ENCODE measurements at places on chromosomes 1 and 21. TPM values are rescaled to one million over a fixed set of nuclear protein-coding genes. Genes with fewer than 3 reads are reported as not detected.
A peak's percentile ranks its signal among the peaks of the same experiment; 100 is the strongest.

C21orf91 gene
- 21.1 TPM for total RNA-seq

LHX8 gene
- total RNA-seq, result not detected

BEND5 gene
- 5.9 TPM for total RNA-seq

TNFAIP8L2 gene
- not detected for total RNA-seq

ZNF496 gene
- 33.5 TPM for total RNA-seq

ITLN1 gene
- not detected for total RNA-seq

- no peak overlapping the region for H3K4me3 ChIP-seq
- H3K36me3 ChIP-seq, result no peaks in the 10 kb centered on the region
- H3K27ac ChIP-seq, result no peak overlapping the region
- peaks cover 8% of the 10 kb centered on the region for H3K4me1 ChIP-seq
- no peaks in the 10 kb centered on the region for H3K27me3 ChIP-seq
- no peak for DNase-seq
Measured at GRCh38 chr1:34162852-34163766, 1.9 kb downstream of the CSMD2 start.

DNA sequence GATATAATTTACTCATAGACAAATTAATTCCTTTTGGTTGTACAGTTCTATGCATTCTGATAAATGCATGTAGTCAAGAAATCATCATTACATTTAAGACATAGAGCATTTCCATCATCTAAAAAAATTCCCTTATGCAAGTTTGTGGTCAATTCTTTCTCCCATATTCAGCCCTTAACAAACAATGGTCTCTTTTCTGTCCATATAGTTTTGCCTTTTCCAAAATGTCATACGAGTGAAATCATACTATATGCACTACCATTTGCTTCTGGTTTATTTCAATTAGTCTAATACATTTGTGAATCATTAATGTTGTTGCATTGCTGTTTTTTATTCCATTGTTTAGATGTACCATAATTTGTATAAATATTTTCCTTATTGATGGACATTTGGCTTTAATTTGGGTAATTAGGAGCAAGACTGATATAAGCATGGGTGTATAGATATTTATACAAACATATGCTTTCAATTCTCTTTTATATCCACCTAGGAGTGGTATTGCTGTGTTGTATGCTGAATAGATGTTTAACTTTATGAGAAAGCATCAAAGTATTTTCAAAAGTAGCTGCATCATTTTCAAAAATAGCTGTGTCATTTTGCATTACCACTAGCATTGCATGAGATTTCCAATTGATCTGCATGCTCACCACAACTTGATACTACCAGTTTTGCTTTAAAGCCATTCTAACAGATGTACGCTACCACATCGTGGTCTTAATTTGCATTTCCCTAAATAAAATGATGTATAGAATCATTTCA, 397.0 kb upstream of the ADAMTS5 start:
- DNase-seq, result no peak
- H3K4me1 ChIP-seq, result no peaks in the 10 kb centered on the region
- H3K27me3 ChIP-seq, result no peaks in the 10 kb centered on the region
- no peaks in the 10 kb centered on the region for H3K36me3 ChIP-seq
- H3K27ac ChIP-seq, result no peak overlapping the region
- H3K4me3 ChIP-seq, result no peak overlapping the region

DNA sequence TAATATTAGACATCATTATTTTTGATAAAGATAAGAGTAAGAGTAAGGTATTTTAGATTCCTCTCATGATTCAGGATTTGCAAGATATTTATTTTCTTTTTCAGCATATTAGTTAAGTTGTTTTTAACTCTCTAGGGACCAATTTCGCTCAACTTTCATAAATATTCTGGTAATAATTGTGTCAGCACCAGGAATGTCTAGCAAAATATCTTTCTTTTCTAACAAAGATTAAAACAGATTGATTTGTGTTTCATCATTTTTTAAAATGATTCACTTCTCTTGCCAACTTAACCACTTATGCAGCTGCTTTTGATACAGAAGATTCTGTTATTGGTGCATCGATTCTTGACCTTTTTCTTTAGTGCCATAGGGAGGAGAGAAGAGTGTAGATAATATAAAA, 172.8 kb upstream of the PTGFR start:
- no peak overlapping the region for H3K4me3 ChIP-seq
- no peaks in the 10 kb centered on the region for H3K27me3 ChIP-seq
- H3K4me1 ChIP-seq, result no peaks in the 10 kb centered on the region

GRCh38 chr1:106555571-106555970, 500.9 kb upstream of the PRMT6 start:
- no peak for DNase-seq
- H3K36me3 ChIP-seq, result no peaks in the 10 kb centered on the region
- H3K4me3 ChIP-seq, result no peak overlapping the region
- no peaks in the 10 kb centered on the region for H3K27me3 ChIP-seq

DNA sequence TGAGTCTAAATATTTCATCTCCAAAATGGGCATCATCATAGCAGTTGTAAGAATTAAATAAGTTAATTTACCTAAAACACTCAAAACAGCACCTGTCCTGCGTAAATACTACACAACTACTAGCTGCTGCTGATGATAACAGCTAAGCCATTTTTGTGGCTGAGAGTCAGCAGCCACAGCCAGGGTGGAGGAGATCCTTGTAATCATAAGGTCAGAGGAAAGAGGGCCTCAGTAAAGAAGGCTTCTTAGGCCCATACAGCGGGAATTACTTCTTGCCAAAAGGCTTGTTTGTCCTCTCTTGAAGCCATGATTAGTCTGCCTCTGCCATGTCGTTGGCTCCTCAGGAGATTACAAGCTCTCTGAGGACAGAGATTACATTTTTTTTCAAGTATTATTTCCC, 245.0 kb downstream of the FGGY start:
- no peak overlapping the region for H3K27ac ChIP-seq
- no peak overlapping the region for H3K4me3 ChIP-seq
- peaks cover 38% of the 10 kb centered on the region for H3K4me1 ChIP-seq
- no peaks in the 10 kb centered on the region for H3K27me3 ChIP-seq
- H3K36me3 ChIP-seq, result no peaks in the 10 kb centered on the region

DNA sequence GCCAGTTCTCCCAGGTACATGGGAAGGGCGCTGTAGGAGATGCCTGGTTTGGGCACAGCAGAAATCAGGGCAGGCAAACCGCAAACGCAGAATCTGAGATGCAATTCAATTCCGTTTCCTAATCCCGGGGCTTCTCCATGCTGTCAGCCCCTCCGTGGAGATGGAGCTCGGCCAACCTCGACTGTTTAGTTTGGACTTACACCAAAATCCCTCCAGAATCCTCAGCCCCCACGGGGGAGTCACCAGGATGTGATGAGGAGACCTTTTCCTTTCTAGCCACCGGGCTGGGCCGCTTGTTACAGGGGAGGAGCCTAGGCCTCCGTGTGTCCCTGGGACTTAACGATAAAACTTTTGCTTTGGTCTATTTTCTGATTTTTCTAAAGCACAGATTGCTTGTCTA, 7.9 kb downstream of the SLC2A7 start:
- H3K27ac ChIP-seq, result no peak overlapping the region
- peak; percentile 70 for DNase-seq
- H3K36me3 ChIP-seq, result no peaks in the 10 kb centered on the region
- no peaks in the 10 kb centered on the region for H3K4me1 ChIP-seq

DNA sequence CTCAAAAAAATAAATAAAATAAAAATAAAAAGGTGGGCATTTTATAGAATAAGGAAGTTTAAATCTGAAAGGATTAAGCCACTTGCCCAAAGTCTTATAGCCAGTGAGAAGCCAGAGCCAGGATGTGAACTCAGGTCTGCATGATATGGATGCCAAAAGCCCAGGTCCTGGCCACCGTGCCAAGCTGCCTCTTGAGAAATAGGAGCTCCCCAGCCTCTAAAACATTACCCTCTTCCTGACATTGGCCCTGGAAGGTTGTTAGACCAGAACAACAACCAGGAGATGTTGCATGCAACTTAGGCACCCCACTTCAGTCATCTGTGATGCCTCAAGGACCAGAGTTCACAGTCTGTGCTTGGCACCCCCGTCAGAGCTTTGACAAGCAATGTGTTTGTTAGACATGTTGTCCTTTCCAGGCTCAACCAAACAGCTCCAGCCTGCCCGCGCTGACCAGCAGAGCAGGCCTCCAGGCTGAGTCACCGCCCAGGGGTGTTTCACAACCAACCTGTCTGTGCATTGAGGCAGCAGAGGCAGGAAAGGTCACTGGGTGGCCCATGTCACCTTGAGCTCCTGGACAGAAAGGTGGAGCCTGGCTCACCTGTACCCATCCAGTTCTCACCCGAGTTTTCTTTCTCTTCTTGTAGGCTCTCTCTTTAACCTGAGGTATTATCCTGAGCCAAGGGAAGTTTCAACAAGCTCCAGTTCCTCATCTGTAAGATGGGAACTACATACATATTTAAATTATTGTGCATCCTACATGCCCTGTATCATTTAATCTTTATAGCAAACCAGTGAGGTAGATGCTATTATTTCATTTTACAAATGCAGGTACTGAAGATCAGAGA, 14.9 kb upstream of the MED18 start:
- no peak overlapping the region for H3K27ac ChIP-seq
- no peak for DNase-seq

DNA sequence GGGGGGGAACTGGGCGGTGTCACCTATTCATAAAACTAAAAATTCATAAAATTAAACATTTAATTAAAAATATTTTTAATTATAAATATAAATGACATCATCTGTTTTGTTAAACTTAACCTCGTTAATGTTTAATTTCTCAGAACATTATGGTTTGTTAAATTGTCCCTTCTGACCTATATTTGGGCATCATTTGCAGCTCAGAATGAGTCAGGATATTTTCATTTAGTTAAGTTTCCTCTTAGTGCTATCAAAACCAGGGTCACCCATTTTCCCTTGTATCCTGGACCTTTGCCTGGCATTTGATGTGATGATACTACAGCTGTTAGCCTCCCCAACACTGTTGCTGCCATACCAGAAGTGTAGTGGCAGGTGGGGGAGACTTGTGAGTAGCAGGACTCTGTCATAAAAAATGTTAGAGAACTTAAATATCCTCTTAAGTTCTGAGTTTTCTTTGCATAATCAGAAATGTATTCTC, 30.3 kb downstream of the TSNAX start:
- H3K27ac ChIP-seq, result no peak overlapping the region
- H3K4me1 ChIP-seq, result peaks cover 9% of the 10 kb centered on the region
- peaks cover 23% of the 10 kb centered on the region for H3K36me3 ChIP-seq
- no peak overlapping the region for H3K4me3 ChIP-seq
- peak; percentile 53 for DNase-seq
- H3K27me3 ChIP-seq, result no peaks in the 10 kb centered on the region

GRCh38 chr1:53688381-53689102, 50.4 kb downstream of the GLIS1 start:
- no peaks in the 10 kb centered on the region for H3K4me1 ChIP-seq
- no peaks in the 10 kb centered on the region for H3K36me3 ChIP-seq
- DNase-seq, result no peak
- no peak overlapping the region for H3K4me3 ChIP-seq

GRCh38 chr1:227785805-227786671, 29.4 kb upstream of the PRSS38 start:
- no peak overlapping the region for H3K4me3 ChIP-seq
- no peaks in the 10 kb centered on the region for H3K4me1 ChIP-seq
- H3K27me3 ChIP-seq, result no peaks in the 10 kb centered on the region
- no peak for DNase-seq
- H3K36me3 ChIP-seq, result peaks cover 5% of the 10 kb centered on the region

- DNase-seq, result no peak
- H3K36me3 ChIP-seq, result peaks cover 56% of the 10 kb centered on the region
- no peak overlapping the region for H3K4me3 ChIP-seq
- no peak overlapping the region for H3K27ac ChIP-seq
- H3K4me1 ChIP-seq, result peaks cover 19% of the 10 kb centered on the region
- H3K27me3 ChIP-seq, result no peaks in the 10 kb centered on the region
Measured at GRCh38 chr1:173479649-173480048, 2.5 kb downstream of the PRDX6 start.

- peaks cover 33% of the 10 kb centered on the region for H3K4me1 ChIP-seq
- H3K27me3 ChIP-seq, result no peaks in the 10 kb centered on the region
- H3K36me3 ChIP-seq, result no peaks in the 10 kb centered on the region
- H3K4me3 ChIP-seq, result no peak overlapping the region
- H3K27ac ChIP-seq, result no peak overlapping the region
- no peak for DNase-seq
Measured at GRCh38 chr1:54324251-54325140, 81.7 kb downstream of the SSBP3 start.

GRCh38 chr1:62335656-62336055, 16.4 kb upstream of the KANK4 start:
- H3K4me3 ChIP-seq, result no peak overlapping the region
- no peak for DNase-seq
- no peak overlapping the region for H3K27ac ChIP-seq
- H3K4me1 ChIP-seq, result peaks cover 16% of the 10 kb centered on the region

DNA sequence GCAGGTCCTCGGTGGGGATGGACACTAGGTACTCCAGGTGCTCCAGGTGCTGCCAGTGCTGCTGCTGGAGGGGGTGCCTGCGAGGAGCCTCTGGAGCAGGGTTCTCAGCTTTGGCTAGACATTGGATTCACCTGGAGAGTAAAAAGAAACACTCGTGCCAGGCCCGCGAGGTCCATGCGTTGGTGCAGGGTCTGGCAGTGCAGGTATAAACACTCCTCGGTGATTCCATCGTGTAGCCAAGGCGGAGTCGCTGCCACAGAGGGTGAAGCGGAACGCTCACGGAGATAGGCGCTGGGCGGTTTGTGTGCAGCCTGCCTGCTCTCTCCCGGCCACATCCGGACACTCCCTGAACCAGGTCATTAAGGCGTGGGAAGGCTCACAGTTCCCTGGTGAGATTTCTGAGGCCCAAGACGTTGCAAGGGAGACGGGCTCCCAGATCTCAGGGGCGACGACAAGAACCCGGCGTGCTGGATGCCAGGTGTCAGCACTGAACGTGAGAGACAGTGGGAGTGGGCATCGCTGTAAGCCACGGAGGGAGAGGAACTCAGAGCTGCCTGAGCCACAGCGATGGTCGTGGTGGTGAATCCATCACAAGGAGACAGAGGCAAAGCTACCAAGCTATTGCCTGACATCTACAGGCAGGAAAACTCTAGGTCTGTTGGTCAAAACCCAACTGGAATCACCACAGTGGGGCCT, 17.2 kb upstream of the SUMO3 start:
- H3K4me3 ChIP-seq, result no peak overlapping the region
- DNase-seq, result no peak
- H3K36me3 ChIP-seq, result no peaks in the 10 kb centered on the region
- H3K27ac ChIP-seq, result no peak overlapping the region
- no peaks in the 10 kb centered on the region for H3K27me3 ChIP-seq

DNA sequence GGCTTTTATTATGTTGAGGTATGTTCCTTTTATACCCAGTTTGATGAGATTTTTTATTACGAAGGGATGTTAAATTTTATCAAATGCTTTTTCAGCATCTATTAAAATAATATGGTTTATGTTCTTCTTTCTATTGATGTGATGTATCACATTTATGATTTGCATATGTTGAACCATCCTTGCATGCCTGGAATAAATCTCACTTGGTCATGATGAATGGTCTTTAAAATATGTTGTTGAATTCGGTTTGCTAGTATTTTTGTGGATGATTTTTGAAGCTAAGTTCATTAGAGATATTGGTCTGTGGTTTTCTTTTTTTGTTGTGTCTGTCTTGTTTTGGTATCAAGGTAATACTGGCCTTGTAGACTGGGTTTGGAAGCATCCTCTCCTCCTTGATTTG, 14.1 kb downstream of the GPR88 start:
- H3K27me3 ChIP-seq, result no peaks in the 10 kb centered on the region
- no peaks in the 10 kb centered on the region for H3K4me1 ChIP-seq
- no peak overlapping the region for H3K4me3 ChIP-seq
- H3K36me3 ChIP-seq, result no peaks in the 10 kb centered on the region
- DNase-seq, result no peak
